ENCODE measurements at places on chromosomes 2 and 18. TPM values are rescaled to one million over a fixed set of nuclear protein-coding genes. Genes with fewer than 3 reads are reported as not detected.

The CFAP210 gene
- total RNA-seq = not detected

The GAL3ST2 gene
- 1.7 TPM for total RNA-seq

The B3GNT7 gene
- 0.23 TPM for total RNA-seq

The COLEC12 gene
- 28.2 TPM for total RNA-seq

The SLC4A5 gene
- total RNA-seq = not detected

DNA sequence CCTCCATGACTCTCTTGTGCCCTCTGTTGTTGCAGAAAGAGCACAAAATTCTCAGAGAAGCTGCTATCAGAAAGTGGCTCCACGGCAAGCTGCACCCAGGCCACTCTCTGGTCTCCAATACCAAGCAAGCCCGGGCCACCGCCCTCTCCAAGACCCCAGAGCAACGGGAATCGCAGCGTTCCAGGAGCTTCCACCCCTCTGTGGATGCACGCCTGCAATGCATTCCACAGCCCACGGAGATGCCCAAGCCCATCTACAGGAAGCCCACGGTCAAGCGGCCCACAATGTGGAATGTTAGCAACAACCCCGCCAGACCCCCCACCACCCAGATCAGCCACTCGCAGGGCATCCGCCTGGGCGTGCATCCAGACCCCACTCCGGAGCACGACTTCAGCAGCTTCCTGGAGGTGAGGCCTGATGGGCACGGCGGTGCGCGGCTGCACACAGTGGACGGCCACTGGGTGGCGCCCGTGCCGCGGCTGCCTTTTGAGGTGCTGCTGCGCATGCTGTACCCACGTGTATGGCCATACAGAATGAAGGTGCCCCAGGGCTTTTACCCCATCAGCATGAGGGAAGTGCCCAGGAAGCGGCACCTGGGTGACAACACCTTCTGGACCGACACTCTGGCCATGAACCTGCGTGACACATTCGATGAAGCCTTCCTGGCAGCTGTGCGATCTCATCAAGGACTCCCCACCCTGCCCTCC lies 6.3 kb downstream of the ANKRD53 start:
- no peak for DNase-seq

DNA sequence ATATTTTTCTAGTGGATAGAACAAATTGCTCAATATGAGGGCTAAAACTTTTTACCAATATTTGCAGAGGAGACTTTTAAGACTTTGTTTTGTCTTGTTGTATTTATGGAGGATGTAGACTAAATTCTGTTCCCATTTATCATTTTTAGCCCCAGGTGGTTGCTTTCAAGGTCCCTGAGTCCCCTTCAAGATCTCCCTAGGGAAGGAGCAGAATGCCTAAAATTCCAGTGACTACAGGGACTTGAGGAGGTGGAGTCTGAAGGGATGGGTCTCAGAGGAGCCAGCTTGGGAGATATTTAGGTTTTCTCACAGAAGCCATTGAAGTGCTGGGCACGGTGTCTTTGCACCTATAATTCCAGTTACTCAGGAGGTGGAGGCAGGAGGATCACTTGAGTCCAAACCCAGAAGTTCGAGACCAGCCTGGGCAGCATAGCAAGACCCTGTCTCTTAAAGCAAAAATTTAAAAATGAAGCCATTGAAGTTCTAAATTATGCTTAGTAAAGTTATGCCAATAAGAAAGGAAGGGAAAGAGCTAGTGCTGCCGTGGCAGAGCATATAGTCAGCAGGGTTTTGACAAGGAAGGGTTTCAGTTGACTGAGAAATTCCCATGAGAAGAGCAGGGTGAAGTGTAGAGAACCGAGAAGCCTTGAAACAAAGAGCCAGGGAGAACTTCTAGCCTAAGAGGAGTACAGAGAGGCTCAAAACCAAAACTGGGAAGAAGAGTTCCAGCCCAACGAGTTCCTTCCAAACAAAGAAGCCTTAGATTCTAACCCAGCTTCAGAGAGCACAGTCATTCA lies 43.4 kb downstream of the COMMD1 start:
- no peak for DNase-seq

- no peak for DNase-seq
Observed at GRCh38 chr2:71457123-71457915, 4.0 kb downstream of the DYSF start.

DNA sequence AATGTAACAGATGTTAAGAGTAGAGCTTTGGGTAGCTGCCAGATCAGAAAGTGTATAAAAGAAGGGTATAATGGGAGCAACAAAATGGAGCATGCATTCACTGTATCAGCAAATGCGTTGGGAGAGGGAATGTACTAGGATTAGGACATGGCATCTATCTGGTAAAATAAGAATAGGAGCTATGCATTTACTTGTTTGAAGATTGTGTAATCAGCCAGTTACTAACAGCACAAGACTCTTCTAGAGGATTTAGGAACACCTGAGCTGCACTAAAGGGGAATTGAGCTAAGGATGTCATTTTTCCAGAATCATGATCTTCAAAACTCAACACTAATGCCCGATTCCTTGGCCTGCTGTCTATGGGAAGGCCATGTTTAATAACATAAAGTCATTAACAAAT lies 394.2 kb upstream of the TNP1 start:
- no peak for DNase-seq

GRCh38 chr2:69946351-69947324 lies 14.8 kb downstream of the ASPRV1 start:
- DNase-seq = peak; percentile 64

- no peak for DNase-seq
Observed at GRCh38 chr2:68094111-68094510, 31.3 kb upstream of the C1D start.
